ENCODE measurements at places on chromosomes 2 and 18.

DNA sequence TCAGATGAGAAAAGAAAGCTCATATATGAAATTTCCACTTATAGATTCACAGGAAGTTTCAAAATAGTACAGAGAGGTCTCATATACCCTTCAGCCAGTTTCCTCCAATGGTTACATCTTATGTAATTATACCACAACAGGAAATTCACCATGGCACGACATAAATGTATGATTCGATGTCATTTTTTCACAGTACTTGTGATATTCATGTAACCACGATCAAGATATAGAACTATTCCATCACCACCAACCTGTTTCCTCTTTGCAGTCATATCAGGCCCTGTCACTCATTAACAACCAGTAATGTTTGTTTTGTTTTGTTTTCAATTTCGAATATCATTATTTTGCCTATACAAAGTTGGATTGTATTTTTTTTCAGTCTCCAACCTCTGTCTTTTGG is 314.3 kb upstream of the POU3F3 start:
- no peak for DNase-seq

GRCh38 chr2:77538031-77538430 is 15.9 kb upstream of the LRRTM4 start:
- DNase-seq: no peak

- DNase-seq: no peak
Measured at GRCh38 chr2:159976527-159977160, 85.8 kb downstream of the PLA2R1 start.

- no peak for DNase-seq
Measured at GRCh38 chr2:165793161-165793778, 777 bp downstream of the GALNT3 start.

DNA sequence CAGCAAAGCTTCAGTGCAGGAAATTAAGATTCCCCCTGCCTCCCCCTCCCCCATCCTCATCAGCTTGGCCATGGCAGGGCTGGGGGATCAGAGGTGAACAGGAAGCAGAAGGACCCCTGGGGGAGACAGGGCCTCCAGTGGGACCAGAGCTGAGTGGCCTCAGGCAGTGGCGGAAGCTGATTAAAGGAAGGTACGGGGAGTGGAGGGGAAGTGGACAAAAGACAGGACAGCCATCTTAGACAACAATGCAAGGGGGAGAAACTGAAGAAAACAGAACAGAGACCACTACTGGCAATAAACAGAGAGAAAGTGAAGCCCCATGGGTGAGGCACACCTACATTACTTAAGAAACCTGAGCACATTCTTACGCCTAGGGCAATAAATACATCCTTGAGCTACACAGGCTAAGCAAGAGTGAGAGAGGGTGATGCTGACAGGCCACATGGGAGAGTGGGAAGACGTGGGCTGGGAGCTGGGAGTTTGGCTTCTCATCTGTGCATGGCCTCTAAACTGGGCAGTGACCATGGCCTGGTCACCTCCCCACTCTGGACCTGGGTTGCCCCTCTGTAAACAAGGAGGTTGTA is 59.6 kb downstream of the BCL11A start:
- no peak for DNase-seq

Data from CD4-positive, alpha-beta T cell treated with Interleukin-17A for 1 hour (primary cell).